ENCODE measurements at places on chromosomes 3 and 15. TPM values are rescaled to one million over a fixed set of nuclear protein-coding genes. Genes with fewer than 3 reads are reported as not detected.

SEMA5B gene
- total RNA-seq: 2.3 TPM

OR5K2 gene
- total RNA-seq: not detected

CD276 gene
- 60.8 TPM for total RNA-seq

DNA sequence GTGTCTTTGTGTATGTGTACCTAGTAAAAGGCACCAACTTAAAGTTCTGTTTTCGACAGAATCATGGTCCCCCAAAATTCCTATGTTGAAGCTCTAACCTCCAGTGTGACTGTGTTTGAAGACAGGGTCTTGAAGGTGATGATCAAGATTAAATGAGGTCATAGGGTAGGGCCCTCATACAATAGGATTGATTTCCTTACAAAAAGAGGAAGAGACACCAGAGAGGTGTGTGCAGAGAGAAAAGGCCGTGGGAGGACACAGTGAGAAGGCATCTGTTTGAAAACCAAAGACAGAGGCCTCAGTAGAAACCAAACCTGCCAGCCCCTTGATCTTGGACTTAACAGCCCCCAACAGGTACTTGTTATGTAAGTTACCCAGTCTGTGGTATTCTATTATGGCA is 52.0 kb upstream of the CORO2B start:
- H3K27ac ChIP-seq: no peak overlapping the region
- no peaks in the 10 kb centered on the region for H3K36me3 ChIP-seq
- no peaks in the 10 kb centered on the region for H3K27me3 ChIP-seq

GRCh38 chr3:33773637-33774036 is 24.8 kb upstream of the PDCD6IP start:
- H3K27me3 ChIP-seq: no peaks in the 10 kb centered on the region
- H3K36me3 ChIP-seq: no peaks in the 10 kb centered on the region
- no peak overlapping the region for H3K27ac ChIP-seq
- H3K4me3 ChIP-seq: no peak overlapping the region

- H3K27ac ChIP-seq: peak overlapping the region; percentile 17
- H3K4me3 ChIP-seq: no peak overlapping the region
- no peak for DNase-seq
- no peaks in the 10 kb centered on the region for H3K36me3 ChIP-seq
Measured at GRCh38 chr3:187798531-187799530, 53.6 kb upstream of the BCL6 start.

GRCh38 chr15:56325186-56325585 is 40.0 kb upstream of the TEX9 start:
- no peaks in the 10 kb centered on the region for H3K36me3 ChIP-seq
- H3K4me1 ChIP-seq: no peaks in the 10 kb centered on the region
- no peak overlapping the region for H3K27ac ChIP-seq
- H3K27me3 ChIP-seq: no peaks in the 10 kb centered on the region
- no peak for DNase-seq
- no peak overlapping the region for H3K4me3 ChIP-seq

IDH2 gene
- total RNA-seq: 43.1 TPM

GOLGA8O gene
- 2.1 TPM for total RNA-seq

- no peak for DNase-seq
- no peak overlapping the region for H3K27ac ChIP-seq
- no peaks in the 10 kb centered on the region for H3K4me1 ChIP-seq
- H3K4me3 ChIP-seq: no peak overlapping the region
- H3K27me3 ChIP-seq: no peaks in the 10 kb centered on the region
- H3K36me3 ChIP-seq: no peaks in the 10 kb centered on the region
Measured at GRCh38 chr15:93217343-93217742, 128.3 kb upstream of the RGMA start.

GRCh38 chr15:40045572-40046217 is 6.7 kb upstream of the SRP14 start:
- peaks cover 44% of the 10 kb centered on the region for H3K4me1 ChIP-seq
- no peaks in the 10 kb centered on the region for H3K36me3 ChIP-seq
- H3K27ac ChIP-seq: no peak overlapping the region
- H3K27me3 ChIP-seq: no peaks in the 10 kb centered on the region

DNA sequence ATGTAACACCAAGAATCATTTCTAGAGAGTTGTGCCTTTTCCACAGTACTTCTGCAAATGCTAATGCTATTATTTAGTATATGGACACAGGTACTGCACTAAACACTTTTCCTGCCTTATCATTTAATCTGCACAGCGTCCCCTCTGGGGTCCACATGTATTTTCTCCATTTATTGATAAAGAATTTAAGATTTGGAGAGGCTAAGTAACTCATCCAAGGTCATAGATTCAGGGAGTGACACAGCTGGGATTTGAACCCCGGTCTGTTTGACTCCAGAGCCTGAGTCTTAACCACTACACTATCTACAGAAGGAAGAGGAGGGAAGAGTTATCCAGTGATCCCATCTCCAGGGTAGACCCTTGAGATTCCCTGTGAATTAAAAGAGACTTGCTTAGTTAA is 24.9 kb upstream of the TPRG1 start:
- no peak overlapping the region for H3K4me3 ChIP-seq
- DNase-seq: no peak
- H3K4me1 ChIP-seq: peaks cover 15% of the 10 kb centered on the region
- H3K27me3 ChIP-seq: no peaks in the 10 kb centered on the region
- H3K36me3 ChIP-seq: peaks cover 6% of the 10 kb centered on the region
- no peak overlapping the region for H3K27ac ChIP-seq

DNA sequence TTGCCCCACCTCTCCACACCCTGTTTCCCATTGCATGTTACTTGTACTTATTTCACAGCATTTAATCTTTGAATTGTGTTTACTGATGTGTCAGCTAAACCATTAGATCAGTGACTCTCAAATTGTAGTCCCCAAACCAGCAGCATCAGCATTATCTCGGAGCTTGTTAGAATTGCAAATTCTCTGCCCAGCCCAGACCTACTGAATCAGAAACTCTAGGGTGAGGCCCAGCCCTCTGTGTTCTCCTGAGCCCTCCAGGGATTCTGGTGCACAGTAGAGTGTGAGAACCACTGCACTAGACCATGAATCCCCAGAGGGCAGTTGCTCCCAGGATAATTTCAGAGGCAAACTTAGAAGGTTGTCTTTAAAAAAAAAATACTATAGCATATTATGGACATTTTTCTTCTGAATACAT is 13.0 kb downstream of the PLD1 start:
- H3K36me3 ChIP-seq: no peaks in the 10 kb centered on the region
- H3K27me3 ChIP-seq: no peaks in the 10 kb centered on the region
- no peak overlapping the region for H3K27ac ChIP-seq
- DNase-seq: no peak
- no peak overlapping the region for H3K4me3 ChIP-seq
- peaks cover 10% of the 10 kb centered on the region for H3K4me1 ChIP-seq

DNA sequence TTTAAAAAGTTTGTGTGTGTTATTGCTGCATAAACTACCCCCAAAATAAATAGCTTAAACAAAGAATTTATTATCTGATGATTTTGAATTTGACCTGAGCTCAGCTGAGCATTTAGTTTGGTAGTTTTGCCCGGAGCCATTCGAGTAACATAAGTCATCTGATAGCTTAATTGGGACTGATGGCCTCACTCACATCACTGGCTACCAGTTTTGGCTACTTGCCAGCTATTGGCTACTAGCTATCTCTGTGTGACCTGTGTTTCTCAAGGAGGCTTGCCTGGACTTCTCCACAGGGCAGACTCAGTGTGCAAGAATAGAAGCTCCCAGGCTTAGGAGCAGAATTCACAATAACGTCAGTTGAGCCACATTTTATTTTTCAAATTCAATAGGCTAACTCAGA is 9.0 kb downstream of the CNTN3 start:
- H3K27me3 ChIP-seq: peaks cover 4% of the 10 kb centered on the region
- H3K4me1 ChIP-seq: no peaks in the 10 kb centered on the region
- H3K27ac ChIP-seq: no peak overlapping the region
- H3K36me3 ChIP-seq: no peaks in the 10 kb centered on the region
- no peak overlapping the region for H3K4me3 ChIP-seq
- DNase-seq: no peak

SI gene
- total RNA-seq: not detected

DNA sequence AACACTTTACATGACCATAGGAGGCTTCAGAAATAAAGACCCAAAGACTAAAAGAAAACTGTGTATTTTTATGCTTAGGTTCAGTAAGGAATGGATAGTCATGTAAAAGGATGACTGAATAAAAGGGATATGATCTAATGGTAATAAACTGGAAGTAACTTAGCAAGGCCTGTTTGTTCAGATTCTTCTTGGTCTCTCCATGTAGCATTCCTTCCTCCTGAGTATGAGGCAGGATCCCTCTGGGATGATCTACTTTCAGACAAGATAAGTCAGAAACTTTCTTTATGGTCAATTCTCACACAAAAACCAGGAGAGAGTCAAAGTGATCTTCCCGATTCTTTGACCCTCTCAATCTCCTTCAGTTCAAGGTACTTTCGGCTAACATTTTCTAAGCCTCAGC is 340.8 kb upstream of the DCBLD2 start:
- no peak overlapping the region for H3K27ac ChIP-seq
- no peak for DNase-seq
- H3K4me1 ChIP-seq: no peaks in the 10 kb centered on the region
- no peak overlapping the region for H3K4me3 ChIP-seq
- no peaks in the 10 kb centered on the region for H3K27me3 ChIP-seq

GRCh38 chr3:133835961-133836360 is 30.3 kb downstream of the SRPRB start:
- no peaks in the 10 kb centered on the region for H3K27me3 ChIP-seq
- peak; percentile 29 for DNase-seq
- no peak overlapping the region for H3K4me3 ChIP-seq

- H3K27me3 ChIP-seq: no peaks in the 10 kb centered on the region
- H3K4me1 ChIP-seq: no peaks in the 10 kb centered on the region
- H3K36me3 ChIP-seq: no peaks in the 10 kb centered on the region
- no peak for DNase-seq
Measured at GRCh38 chr3:65685621-65686235, 353.0 kb downstream of the MAGI1 start.

SLC9A9 gene
- 13.3 TPM for total RNA-seq

DNA sequence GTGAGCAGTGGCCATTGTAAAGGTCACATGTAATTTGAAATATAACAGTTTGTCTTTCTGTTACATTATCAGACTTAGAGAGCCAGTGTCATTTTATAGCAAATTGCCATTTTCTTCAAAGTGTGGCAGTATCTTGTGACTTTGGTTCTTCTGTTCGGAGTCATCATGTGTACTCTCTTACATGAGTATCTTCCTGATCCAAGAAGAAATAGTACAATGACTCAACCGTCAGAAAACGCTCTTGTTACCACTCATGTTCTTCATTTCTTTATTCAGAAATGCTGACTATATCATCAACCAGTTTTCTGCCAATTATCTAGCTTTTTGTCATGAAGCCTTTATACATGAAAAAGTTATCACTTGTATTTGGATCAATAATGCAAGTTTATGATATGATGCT is 93.6 kb upstream of the CGNL1 start:
- H3K36me3 ChIP-seq: peaks cover 45% of the 10 kb centered on the region
- no peak overlapping the region for H3K27ac ChIP-seq
- no peak overlapping the region for H3K4me3 ChIP-seq
- peaks cover 5% of the 10 kb centered on the region for H3K4me1 ChIP-seq
- H3K27me3 ChIP-seq: no peaks in the 10 kb centered on the region

- DNase-seq: no peak
- no peaks in the 10 kb centered on the region for H3K27me3 ChIP-seq
- H3K36me3 ChIP-seq: no peaks in the 10 kb centered on the region
- H3K4me3 ChIP-seq: no peak overlapping the region
Measured at GRCh38 chr3:114332342-114333179, 38.7 kb downstream of the TIGIT start.

GRCh38 chr15:31458596-31459399 is 132.2 kb downstream of the KLF13 start:
- H3K27ac ChIP-seq: no peak overlapping the region
- no peaks in the 10 kb centered on the region for H3K27me3 ChIP-seq
- no peaks in the 10 kb centered on the region for H3K36me3 ChIP-seq
- H3K4me1 ChIP-seq: no peaks in the 10 kb centered on the region
- H3K4me3 ChIP-seq: no peak overlapping the region

LRRK1 gene
- total RNA-seq: 22.6 TPM

DNA sequence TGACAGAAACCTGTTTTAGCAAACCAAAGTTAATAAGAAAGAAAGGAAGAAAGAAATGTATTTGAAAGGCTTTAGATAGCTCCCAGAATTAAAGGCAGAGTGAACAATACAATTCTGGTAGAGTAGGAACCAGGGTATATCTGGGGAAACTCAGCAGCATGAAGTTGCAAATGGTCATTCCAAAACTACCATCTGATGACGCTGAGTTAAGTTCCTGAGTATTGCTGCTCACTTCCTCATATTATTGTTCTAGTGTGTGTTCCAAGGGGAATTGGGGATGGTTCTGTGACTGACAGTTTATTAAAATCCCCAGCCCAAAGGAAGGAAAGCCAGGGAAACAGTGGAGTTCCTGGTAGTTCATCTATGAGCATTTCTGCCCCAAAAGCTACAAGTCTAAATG is 88.3 kb upstream of the FRMD4B start:
- H3K36me3 ChIP-seq: no peaks in the 10 kb centered on the region
- no peak overlapping the region for H3K27ac ChIP-seq
- H3K4me1 ChIP-seq: no peaks in the 10 kb centered on the region
- no peak for DNase-seq
- H3K4me3 ChIP-seq: no peak overlapping the region

- H3K4me3 ChIP-seq: no peak overlapping the region
- H3K27me3 ChIP-seq: no peaks in the 10 kb centered on the region
- H3K27ac ChIP-seq: no peak overlapping the region
- no peaks in the 10 kb centered on the region for H3K4me1 ChIP-seq
Measured at GRCh38 chr3:123385001-123385401, 63.9 kb downstream of the ADCY5 start.

DNA sequence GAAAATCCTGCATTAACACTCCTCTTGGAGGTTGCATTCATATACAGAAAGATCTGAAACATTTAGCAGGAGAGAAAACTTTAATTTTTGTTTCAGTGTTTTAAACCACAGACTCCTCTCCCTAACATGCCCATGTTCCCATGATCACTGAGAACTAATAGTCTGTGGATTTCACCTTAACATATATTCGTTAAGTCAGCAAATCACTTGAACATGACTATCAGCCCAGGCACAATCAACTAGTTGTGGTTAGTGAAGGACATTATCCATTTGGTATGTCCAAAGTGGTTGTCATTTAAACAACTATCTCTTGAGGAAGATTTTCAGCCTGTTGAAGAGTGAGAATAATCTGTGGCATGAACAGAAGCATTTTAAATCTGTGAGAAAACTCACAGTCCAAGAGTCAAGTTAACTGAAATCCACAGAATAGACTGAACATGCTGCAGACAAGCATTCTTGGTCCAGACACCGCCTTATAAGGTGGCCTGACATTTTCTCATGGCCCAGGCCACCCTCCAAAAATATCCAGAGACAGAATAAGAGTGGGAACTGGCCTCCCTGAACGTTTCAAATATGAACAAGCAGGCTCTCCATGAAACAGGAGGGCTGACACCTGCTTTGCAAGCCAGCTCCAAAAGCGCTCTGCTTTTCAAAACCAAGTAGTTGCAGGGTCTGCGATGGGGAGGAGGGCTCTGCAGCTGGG is 39.9 kb upstream of the ADCY5 start:
- peaks cover 6% of the 10 kb centered on the region for H3K36me3 ChIP-seq
- DNase-seq: no peak
- no peak overlapping the region for H3K4me3 ChIP-seq
- H3K27ac ChIP-seq: no peak overlapping the region
- H3K27me3 ChIP-seq: no peaks in the 10 kb centered on the region
- H3K4me1 ChIP-seq: no peaks in the 10 kb centered on the region

- H3K36me3 ChIP-seq: no peaks in the 10 kb centered on the region
- no peaks in the 10 kb centered on the region for H3K4me1 ChIP-seq
- no peak overlapping the region for H3K27ac ChIP-seq
- DNase-seq: no peak
Measured at GRCh38 chr3:111248406-111248805, 176.8 kb downstream of the NECTIN3 start.
